ENCODE measurements at places on chromosomes 4 and X.

- no peak for DNase-seq
Measured at GRCh38 chr4:150173432-150173861, 95.2 kb downstream of the DCLK2 start.

DNA sequence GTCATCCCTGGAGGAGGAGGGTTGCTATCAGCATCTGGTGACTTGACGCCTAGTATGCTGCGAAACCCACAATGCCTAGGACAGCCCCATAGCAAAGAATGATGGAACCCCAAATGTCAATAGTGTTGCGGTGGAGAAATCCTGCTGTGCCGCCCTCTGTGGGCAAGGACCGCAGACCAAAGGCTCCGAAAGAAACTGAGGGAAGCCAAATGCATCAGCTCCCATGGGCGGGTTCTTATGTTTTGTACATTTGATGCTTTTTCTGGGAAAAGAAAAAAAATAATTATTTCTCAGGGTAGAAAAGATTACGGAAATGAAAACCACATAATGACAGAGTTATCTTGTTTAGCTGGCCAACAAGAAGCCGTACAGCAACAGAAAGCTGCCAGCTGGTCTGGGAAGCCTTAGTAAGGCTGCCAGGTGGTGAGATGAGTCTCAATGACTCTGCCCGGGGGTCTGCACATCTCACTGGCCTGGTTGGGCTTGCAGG, 95.0 kb upstream of the TBL1X start:
- DNase-seq: no peak

GRCh38 chrX:85203461-85203970, 40.1 kb downstream of the SATL1 start:
- DNase-seq: no peak

DNA sequence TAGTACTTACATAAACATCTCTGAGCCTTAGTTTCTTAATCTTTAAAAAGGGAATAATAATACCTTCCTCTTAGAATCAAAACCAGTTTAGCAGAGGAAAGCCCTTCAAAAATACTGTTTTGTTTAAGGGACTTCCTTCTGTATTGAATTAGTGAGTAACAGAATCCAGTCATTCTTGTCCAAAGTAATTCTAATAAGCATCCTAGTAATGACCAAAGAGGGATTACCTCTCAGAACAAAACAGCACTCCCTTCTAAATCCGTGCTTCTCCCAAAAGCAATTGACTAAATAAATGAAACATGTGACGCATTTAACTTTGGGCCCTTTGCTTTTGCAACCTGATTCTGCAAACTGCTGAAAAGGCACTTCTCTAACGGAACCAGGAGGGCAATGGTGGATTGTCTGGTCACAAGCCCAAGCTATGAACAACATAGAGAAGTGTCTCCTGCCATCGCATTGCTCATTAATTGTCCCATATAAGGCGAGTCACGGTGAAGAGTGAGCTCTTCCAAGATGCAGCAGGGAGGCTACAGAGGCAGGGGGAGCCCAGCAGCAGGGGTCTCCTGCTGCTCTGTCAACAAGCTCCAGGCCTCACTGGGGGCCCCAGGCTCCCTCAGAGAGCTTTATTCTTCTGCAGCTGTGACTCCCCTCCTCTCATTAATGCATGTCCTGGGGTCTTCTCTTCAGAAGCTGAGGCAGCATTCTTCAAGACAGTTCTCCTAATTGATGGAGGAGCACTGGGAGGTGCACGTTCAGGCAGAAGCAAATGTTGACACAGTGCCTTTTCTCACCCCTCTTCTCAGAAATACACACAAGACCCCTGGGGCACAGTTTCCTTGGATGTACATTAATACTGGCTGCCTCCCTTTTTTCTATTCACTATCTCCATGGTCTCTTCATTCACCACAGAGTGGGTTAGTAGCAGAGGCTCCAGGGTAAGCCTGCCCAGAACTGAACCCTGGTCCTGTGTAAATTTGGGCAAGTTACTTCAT, 419.6 kb upstream of the RASGEF1B start:
- DNase-seq: no peak

- no peak for DNase-seq
Measured at GRCh38 chr4:109588176-109588575, 28.1 kb downstream of the MCUB start.

GRCh38 chr4:80155316-80155982, 41.9 kb upstream of the PRDM8 start:
- DNase-seq: no peak

DNA sequence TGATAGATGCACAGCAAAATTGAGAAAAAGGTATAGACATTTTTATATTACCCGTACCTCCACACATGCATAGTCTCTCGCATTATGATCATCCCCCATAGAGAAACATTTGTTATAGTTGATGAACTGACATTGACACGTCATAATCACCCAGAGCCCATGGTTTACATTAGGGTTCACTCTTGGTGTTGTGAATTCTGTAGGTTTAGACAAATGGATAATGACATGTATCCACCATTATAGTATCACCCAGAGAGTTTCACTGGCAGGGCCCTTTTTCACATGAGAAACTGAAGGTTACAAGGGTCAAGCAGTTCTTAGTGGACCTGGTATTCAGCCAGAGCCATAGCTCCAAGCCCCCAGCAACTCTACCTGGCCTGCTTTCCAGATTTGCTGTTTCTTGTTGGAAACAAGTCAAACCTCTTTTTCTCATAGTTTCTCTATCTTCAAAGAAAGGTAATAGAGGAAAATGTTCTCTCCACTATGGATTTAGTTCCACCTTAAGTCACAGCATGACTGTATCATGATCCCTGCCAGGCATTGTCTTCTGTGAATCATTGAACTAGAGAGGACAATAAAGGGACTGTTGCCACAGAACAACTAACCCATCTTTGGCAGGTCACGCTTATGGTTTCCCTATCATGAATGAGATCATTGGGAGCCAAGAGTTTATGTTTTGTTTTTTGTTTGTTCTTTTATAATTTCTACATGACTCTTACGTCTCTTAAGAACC, 64.0 kb downstream of the HHIP start:
- no peak for DNase-seq

GRCh38 chr4:126937846-126938422, 694.8 kb upstream of the INTU start:
- no peak for DNase-seq

- DNase-seq: no peak
Measured at GRCh38 chrX:46770817-46771163, 11.9 kb upstream of the SLC9A7 start.

- DNase-seq: no peak
Measured at GRCh38 chr4:20698382-20698781, 1.9 kb upstream of the PACRGL start.

- DNase-seq: peak; percentile 58
Measured at GRCh38 chrX:74382613-74383012, 38.7 kb upstream of the SLC16A2 start.

- DNase-seq: no peak
Measured at GRCh38 chrX:101203761-101204351, 15.7 kb upstream of the DRP2 start.

DNA sequence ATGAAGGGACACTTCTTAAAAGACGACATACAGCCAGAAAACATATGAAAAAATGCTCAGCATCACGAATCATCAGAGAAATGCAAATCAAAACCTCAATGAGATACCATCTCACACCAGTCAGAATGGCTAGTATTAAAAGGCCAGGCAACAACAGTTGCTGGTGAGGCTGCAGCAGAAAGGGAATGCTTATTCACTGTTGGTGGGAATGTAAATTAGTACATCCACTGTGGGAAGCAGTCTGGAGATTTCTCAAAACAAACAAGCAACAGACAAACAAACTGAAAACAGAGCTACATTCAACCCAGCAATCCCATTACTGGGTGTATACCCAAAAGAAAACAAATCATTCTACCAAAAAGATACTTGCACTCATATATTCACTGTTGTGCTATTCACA, 197.9 kb downstream of the EVC2 start:
- no peak for DNase-seq

- DNase-seq: no peak
Measured at GRCh38 chr4:60117726-60118323, 1082.3 kb upstream of the ADGRL3 start.

- no peak for DNase-seq
Measured at GRCh38 chr4:46554760-46555465, 165.0 kb upstream of the GABRA2 start.

- DNase-seq: no peak
Measured at GRCh38 chr4:98833384-98833783, 95.5 kb downstream of the EIF4E start.

DNA sequence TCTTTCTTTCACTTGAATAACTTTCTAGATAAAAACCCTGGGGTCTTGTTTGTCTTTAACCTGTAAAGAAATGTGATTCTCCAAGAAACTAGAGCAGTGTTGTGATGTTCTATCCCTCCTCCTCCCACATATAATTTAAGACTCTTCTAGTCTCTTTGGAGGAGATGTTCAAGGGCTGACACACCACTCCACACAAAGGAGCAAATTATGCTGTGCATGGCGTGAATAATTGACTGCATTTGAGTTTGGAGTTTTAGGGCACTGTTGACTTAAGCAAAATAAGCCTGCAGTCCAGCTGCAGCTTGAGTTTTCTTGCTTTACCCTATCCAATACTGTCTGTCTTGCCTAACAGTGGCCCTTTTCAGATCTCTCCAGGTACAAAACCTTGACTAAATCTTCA, 119.7 kb downstream of the CHRDL1 start:
- DNase-seq: no peak

DNA sequence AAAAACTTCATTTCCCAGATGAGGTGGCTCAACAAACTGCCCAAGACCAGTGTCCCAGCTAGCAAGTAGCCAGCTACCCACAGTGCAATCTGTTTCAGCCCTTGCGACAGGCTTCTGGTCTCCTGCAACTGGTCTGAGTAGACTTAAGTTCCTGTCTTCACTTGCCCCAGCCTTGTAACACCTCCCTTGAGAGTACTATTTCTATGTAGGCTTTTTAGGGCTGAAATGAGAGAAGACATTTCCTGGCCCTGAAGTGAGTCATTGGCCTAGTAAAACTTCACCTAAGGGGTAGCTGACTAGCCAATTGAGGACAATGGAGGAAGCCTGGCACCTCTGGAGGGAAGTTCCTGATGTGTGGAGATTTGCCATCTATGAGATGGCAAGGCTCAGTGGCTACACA, 80.1 kb upstream of the STIM2 start:
- no peak for DNase-seq

- no peak for DNase-seq
Measured at GRCh38 chr4:181897935-181898334, 345.3 kb upstream of the TENM3 start.

DNA sequence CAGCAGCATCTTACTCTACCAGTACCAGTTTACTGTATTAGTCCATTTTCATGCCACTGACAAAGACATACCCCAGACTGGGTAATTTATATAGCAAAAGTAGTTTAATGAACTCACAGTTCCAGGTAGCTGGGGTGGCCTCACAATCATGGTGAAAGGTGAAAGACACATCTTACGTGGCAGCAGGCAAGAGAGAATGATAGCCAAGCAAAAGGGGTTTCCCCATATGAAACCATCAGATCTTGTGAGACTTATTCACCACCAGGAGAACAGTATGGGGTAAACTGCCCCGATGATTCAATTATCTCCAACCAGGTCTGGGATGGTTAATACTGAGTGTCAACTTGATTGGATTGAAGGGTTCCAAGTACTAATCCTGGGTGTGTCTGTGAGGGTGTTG, 69.3 kb downstream of the YIPF6 start:
- no peak for DNase-seq

- no peak for DNase-seq
Measured at GRCh38 chr4:38495446-38495845, 168.6 kb upstream of the KLF3 start.

DNA sequence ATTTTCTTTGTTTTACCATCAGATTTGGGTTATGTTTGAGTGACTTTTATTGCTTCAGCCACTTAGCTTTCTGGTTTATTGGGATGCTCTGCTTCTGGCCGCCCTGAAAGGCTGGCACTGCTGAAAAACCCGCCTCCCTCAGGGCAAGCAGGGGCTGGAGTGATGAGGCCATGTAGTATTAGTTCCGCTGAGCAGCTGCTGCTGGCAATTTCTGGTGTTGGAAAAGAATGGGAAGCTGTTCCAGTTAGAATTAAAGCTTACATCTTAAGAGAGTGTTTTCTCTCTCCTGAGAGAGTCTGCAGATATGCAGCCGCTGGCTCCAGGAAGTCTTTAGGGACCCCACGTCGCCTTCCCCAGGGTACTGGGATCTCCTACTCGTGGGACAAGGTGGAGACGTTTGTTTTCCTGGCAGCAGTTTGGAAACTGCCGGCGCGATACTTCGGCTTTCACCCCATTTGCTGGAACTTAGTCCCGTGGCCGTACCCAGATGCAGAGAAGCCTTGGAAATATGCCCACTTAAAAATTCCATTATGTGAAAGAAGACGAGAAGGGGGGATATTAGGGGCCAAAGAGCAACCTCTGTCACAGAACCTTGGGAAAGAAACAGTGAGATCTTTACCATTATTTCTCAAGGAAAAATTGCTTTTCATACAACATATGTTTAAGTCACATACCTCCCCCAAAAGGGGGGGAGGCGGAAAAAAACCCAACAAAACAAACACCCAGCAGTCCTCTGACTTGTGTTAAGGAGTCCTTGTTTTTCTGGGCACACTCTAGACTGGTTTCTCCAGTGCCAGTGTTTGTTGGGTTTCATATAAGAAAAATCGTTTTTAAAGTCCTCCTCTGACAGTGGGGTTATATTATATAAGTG, 72.6 kb downstream of the TMEM131L start:
- no peak for DNase-seq

DNA sequence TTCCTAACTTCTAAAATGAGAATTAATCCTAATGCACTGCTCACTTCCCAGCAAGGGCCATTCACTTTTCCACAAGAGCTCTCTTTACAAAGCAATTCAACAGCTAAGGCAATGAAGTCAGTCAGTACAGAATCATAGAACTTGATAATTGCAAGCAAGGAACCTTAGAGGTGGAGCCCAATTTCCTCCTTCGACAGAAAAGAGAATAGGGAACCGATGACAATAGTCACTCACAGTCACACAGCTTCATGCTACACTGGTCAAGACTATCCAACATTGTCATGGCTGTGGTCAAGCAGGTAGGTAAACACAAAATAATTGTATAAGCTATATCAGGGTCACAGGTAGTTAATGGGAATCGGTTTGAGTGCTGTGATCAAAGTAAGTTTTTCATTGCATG, 90.0 kb downstream of the ELOVL6 start:
- no peak for DNase-seq

- DNase-seq: peak; percentile 35
Measured at GRCh38 chr4:53744446-53745160, 153.3 kb upstream of the LNX1 start.

GRCh38 chr4:3293401-3294391, 875 bp downstream of the RGS12 start:
- no peak for DNase-seq

GRCh38 chr4:116489739-116490138, 595.6 kb downstream of the TRAM1L1 start:
- no peak for DNase-seq

- DNase-seq: no peak
Measured at GRCh38 chr4:4362991-4363697, 23.8 kb upstream of the NSG1 start.

DNA sequence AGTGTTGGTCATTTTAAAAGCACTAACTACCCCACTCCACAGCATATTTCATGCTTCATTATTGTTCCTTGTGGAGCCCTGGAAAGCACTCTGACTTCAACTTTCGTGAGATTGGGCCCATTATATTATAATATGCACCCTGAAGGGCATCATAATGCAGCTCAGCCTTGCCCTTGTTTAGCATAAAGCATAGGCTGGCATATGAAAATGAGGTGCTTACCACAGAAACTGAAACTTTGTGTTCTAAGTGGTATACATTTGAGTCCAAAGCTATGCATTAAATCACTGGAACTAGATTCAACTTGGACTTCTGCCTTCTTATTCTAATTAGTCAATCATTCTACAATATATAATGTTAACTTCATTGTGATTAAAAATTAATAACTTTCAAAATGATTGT, 1027.9 kb downstream of the STIM2 start:
- no peak for DNase-seq
